ENCODE measurements at places on chromosomes 5 and 9.

GRCh38 chr5:12080761-12081160 is 176.5 kb upstream of the CTNND2 start:
- DNase-seq = no peak

- DNase-seq = no peak
Observed at GRCh38 chr5:17118631-17119030, 98.8 kb upstream of the BASP1 start.

GRCh38 chr9:90523958-90524357 is 118.7 kb downstream of the DIRAS2 start:
- DNase-seq = no peak

DNA sequence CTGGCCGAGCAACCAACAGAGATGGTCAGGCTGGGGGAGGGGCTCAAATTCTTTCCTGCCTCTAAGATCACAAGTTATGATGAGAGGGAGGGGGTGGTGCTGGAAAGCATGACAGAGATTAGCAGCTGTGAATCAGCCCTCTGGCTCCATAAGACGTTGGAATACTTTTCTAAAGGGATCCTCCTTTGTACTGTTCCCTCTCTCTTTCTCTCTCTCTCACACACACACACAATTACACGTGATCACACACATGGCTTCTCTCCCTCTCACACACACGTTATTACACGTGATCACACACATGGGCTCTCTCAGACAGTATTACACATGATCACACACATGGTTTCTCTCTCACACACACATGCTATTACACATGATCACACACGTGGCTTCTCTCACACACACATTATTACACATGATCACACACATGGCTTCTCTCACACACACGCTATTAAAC is at the start of gene SLC45A2:
Gene SLC45A2, minus strand, starts transcription at position 23 of the 454 bp plus-strand sequence. CDS start 110 bp downstream, outside the sequence.
- DNase-seq = no peak

- no peak for DNase-seq
Observed at GRCh38 chr9:74117731-74118130, 379.4 kb upstream of the RORB start.

DNA sequence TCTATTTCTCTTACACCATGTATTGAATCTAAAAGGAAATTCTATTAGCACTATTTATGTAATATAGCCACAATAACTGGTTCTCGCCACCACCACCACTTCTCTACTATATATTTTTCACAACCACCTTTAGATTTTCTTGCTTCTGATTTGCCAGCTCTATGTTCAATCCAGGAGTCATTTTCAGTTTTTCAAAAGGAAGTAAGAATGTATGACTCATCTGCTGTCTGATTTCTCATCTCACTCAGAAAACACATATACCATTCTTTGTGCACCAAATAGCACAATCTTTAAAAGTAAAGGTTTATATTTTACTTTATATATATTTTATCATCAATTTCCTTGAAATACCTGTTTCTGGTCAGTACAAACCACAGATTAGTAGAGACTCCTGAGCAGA is 1127.5 kb downstream of the TAF11L14 start:
- no peak for DNase-seq

DNA sequence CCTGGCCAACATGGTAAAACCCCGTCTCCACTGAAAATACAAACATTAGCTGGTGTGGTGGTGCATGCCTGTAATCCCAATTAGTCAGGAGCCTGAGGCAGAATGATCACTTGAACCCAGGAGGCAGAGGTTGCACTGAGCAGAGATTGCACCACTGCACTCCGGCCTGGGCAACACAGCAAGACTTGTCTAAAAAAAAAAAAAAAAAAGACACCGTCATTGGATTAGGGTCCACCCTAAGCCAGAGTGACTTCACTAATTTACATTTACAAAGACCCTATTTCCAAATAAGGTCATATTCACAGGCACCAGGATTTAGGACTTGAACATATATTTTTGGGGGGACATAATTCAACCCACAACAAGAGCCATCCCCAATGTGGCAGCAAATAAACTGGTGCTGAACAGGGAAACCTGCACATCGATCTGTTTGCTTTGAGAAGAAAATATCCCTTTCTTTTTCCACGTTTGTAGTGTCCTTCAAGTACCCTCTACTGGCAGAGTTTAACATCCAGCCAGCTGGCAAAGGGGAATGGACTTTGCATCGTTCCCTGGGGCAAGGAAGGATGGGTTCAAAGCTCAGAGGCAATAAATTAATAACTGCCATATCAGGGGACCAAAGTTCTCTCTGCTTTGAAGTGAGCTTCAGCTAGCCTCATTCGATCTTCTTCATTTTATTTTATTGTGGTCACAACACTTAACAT is 3.7 kb upstream of the DNAJC25 start:
- DNase-seq = no peak

DNA sequence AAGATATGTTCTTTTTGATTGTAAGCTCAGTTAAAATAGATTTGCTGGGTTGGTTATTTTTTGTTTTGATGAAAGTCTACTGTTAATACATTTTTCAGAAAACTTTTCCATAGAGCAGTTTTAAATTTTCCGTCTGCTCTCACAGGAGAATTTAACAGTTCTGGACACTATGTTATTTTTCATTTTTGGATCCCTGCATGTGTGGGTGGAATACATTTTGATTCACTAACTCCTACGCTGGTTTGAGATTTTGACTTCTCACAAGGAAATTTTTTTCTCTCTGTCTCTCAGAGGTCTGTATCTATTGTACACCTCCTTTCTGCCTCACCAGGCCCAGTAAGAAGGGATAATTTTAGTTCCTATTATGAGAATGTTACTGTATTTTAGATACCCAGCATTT is 502.4 kb downstream of the CDH10 start:
- DNase-seq = no peak

DNA sequence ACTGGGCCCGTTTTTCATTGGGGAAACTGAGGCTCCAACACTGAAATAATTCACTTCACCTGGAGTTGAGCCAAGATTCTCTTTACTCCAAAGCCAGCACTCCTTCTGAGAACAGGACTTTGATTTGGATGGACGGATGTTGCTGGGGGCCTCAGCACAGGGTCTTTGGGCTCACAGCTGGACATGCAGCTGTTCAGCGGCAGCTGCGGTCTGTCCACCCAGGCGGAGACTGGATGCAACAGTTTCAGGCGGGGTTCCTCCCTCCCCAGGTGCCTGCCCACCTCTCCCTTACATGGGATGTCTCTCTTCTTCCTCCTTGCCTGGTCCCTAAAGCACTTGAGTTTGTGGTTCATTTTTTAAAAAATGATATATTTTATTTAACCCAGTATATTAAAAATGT is 219.0 kb upstream of the IRX4 start:
- no peak for DNase-seq

- no peak for DNase-seq
Observed at GRCh38 chr9:76703270-76703669, 61.0 kb upstream of the PCA3 start.

- DNase-seq = no peak
Observed at GRCh38 chr5:74632947-74633356, 7.6 kb downstream of the ENC1 start.

DNA sequence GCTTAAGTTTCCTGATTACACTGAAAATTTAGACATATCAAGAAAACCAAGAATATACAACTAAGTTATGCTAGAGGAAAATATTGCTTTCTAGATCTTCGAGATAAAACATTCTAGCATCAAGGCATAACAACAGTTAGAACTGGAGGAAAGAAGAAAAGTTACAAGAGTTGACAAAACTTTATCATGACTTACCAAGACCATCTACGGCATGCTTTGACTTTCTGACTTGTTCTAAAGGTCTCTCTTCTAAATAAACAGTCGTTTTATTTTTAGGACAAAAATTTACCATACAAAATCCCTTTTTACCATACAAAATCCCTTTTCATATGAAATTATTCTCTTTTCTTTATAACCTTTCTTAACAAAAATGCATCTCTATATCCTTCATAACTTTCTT is 1110.1 kb upstream of the CDH10 start:
- DNase-seq = no peak

- DNase-seq = no peak
Observed at GRCh38 chr5:127856292-127856691, 153.1 kb downstream of the CCDC192 start.

DNA sequence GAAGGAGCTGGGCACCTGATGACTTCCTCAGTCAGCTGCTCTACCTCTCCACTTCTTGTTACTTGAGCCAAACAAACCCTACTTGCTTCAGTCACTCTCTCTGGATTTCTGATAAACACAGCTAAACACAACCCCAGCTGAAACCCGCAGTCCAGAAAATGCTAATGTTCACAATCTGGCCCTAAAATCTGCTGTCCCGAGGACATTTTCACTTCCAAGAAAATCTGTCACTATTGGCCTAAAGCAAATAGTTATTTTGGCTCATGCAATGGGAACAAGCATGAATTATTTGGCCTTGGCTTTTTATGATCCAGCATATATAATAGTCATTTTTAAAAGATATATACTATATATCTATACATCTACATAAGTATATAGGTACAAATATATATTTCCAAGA is 19.1 kb downstream of the FAM81B start:
- no peak for DNase-seq

GRCh38 chr9:91191411-91192380 is 170.0 kb downstream of the AUH start:
- DNase-seq = no peak

DNA sequence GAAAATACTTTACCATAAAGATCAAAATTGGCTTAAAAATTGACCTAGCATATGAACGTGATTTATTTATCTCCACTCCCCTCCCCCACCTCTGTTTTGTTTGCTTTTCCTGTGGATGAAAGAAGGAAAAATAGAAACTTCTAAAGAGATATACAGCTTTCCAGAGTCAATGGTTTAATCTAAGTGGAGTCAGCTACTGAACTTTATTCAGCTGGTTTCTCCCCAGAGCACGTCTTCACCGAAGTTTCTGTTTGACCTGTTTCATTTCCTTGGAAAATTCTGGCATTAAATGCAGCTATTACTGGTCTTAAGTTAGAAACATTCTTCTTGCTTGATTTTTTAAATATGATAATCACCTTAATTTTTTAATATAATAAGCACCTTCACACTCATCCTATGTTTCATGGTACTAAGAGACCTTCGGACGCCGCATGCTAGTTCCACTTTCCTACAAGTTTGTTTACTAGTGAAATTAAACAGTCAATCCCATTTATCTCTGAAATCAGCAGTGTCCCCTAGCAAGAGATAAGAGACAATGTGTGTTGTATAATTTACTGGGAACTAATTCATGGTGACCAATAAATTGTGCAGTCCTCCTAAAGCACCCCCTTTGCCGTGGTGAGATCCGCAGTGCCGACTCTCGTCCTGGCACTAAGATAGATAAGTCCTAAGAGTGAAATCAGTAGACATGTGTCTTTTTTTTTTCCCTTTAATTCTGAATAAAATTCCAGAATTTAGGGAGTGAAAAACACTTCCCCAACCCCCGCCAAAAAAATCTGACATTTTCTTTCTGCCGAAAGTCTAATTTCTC is 89.9 kb downstream of the ARL15 start:
- DNase-seq = no peak

- DNase-seq = no peak
Observed at GRCh38 chr5:177982956-177983355, 13.1 kb downstream of the PROP1 start.
